Fibroblast of skin of left biceps (primary cell): ENCODE measurements at places on chromosomes 1 and 21.

GRCh38 chr1:156063997-156064285 lies 3.0 kb downstream of the RAB25 start:
- no peak for DNase-seq

DNA sequence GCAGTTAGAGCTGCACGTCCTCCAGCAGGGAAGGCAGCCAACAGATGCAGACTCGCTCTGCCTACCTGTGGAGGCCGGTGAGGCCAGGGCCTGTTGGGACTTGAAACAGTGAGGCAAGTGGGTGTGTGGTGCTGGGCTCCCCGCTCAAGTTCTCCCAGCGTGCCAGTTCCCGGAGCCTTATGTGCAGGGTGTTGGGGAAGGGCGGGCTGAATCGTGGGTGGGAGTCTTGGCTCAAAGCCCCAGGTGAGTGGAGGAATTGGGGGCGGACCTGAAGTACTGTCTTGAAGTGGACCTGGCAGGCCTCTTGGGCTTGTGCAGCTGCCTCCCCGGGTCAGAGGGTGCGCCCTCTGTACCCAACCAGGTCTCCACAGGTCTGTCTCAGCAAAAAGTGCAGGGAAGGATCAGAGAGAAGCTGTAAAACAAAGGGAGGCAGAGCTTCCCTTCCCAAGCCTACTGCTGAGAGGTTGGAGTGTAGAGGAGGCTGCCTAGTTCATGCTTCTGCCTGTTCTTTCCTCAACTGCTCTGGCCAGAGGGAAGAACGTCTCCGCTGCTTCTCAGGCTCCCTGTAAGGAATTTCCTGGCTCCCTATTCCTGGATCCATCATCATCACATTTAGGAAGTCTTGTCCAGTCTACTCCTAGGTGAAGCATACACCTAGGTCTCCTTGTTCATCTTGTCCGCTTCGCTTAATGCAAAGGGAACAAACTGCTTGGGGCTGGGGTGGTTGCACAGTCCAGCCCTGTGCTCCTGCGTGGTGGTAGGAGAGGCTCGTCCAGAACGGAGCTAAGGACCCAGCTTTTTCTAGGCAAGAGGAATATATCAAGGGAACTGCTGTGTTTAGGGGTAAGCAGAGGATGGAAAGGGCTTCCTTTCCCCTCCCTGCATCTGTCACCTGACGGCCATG lies 14.9 kb downstream of the UTP11 start:
- DNase-seq, result no peak

- DNase-seq, result no peak
Measured at GRCh38 chr1:223683586-223684487, 18.3 kb upstream of the CAPN8 start.

DNA sequence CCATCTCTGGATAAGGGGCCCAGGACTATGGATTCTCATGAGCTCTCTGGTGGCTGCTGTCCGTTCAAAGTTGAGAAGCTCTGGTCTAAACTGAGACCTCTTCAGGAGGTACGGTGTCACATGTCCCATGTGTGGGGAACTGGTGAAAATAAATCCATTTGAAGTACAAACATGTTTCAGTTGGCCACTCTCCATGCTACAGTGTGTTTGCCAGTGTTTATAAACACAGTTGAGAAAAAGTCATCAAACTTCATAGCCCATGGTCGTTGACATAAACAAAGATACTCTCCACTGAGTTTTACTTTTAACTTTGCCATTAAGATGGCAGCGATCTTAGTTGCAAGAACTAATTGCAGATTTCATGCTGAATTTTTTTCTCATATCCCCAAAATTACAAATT lies 72.8 kb downstream of the PSMG1 start:
- no peak for DNase-seq

- DNase-seq, result no peak
Measured at GRCh38 chr1:98939471-98939870, 65.2 kb downstream of the PLPPR5 start.

DNA sequence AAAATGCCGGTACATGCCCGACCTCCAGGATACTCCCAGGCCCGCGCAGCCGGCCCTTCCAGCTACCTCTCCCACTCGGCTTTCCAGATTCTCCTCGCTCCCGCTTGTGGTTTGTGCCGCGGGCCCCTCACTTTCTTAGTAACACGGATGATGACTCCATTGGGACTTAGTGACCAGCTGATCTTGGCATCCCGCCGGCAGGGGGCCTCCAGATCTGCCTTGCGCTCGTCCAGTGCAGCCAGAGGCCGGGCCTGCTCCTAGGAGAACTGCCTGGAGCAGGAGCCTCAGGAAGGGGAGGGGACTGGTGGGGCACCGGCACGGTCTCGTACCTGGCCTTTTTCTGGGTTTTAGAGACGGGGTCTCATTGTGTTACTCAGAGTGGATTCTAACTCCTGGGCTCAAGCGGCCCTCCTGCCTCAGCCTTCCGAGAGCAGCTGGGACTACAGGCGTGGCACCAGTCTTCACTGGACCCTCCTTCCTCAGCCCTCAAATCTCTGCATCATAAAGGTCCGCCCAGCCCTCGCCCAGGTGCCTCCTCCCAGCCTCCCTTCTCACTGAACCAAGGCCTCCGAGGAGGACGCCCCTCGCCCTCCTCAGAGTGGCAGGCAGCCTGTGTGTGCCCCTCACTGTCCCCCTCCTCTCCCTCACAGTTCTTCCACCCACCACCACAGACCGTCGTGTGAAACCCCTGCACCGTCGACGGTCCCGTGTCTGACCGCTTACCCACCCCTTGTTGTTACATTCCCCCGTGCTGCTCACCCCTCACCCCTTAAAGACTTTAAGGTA lies 78.6 kb downstream of the SLC25A24 start:
- no peak for DNase-seq

- no peak for DNase-seq
Measured at GRCh38 chr1:935751-936231, 12.1 kb downstream of the SAMD11 start.

- DNase-seq, result no peak
Measured at GRCh38 chr1:114152089-114152507, 1.6 kb downstream of the SYT6 start.

DNA sequence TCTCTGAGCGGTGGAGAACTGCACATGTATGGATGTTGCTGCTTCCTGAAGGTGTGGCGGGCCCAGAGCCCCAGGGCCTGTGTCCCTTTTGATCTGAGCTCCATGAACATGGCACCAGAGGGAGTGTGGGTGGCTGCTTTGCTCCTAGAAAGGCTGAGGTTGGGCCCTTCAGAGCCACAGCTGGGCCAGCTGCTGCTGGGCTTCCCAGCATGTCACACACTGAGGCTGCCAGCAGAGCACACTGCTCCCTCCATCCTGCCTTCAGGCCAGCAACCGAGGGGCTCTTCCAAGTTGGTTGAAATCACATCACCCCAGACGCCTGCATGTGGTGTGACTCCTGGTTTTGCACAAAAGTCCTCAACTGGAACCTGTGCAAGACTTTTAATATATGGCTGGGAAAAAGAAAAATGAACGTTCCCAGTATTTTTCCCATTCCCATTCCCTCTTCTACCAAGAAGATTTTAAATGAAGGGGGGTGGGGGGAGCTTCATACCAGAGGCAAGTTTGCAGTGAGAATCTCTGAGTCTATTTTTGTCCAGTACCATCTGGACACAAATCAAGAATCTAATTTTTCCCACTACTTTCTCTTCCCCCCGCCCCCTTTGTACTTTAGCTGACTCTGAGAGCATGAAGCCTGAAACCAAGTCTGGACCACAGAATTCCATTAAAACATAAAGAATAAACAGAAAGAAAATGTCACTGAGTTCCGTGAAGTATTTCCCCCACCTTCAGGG lies 26.2 kb upstream of the NGF start:
- peak; percentile 84 for DNase-seq

- no peak for DNase-seq
Measured at GRCh38 chr1:25051504-25051903, 121.4 kb upstream of the RUNX3 start.

DNA sequence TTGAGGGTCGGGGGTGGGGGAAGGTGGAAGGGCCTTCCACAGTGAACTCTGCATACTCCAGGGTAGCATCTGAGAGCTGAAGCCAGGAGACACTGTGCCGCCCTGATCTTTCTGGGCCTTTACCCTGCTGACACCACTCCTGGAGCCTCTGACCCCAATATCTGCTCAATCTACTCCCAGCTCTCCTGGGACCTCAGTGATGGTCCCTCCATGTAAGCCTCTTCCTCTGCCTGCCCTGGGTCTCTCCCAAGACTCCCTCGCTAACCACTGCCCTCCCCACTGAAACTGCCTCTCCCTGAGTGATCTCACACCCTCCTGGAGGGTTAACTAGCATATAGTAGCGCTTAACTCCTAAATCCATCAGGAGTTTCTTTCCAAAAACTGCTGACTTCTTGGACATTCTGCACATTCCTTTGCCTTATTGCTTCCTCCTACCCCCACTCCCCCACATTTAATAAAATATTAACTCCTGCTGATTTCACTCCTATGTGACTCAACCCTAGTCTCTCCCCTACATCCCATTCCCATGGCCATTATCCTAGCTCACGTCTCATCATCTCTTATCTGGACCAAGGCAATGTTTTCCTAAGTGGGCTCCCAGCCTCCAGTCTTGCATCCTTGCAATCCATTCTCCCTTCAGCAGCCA lies 145.6 kb downstream of the HMGB4 start:
- peak; percentile 29 for DNase-seq

DNA sequence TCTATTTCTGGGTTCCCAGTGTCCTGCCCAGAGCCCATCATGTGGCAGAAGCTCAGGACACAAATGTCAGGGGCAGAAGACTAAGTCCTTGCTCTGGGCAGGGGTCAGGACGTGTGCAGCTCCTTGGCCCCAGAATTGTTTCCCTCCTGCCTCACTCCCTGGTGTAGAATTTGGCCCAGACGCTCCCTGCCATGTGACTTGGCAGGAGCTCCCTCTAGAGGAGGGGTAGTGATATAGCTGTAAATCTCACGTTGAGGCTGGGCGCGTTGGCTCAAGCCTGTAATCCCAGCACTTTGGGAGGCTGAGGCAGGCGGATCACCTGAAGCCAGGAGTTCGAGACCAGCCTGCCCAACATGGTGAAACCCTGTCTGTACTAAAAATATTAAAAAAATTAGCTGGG lies 91.2 kb downstream of the UBIAD1 start:
- no peak for DNase-seq

DNA sequence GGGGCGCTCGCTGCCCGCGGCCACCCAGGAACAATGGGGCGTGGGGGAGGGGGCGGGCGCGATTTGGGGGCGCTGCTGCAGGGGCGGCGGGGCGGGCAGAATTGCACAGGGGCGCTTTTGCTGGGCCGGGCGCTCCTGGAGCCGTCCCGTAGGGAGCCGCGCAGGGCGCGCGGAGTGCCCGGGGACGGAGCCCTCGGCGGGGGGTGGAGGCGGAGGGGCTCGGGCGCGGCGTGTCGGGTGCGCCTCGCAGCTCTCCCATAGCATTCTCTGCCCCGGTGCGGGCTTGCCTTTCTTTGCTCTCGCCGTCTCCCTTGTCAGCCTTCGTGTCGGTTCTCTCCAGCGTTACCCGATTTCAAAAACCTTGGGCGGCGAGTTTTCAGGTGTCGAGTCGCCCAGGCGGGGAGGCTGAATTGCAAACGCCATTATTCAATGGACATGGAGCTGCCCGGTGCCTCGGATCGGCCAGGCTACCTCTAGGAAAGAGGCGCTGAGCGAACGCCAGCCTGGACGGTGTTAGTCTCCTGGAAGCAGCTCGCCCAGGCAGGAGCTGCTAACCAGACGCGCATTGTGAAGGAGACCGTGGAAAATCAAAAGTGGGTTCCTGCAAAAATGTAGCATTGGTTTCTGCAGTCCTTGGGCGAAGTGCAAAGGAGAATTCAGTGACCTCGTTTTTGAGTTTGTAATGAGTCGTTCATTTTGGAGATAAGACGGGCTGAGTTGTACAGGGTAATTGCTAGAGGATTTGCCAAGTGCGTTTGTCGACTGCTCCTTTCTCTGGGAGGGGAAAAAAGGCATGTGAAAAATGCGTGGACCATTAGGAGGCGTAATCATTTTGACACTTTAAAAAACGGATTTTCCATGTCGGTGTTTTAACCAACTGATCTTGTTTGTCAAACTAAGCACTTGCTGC lies 626 bp downstream of the CXADR start:
- DNase-seq, result no peak

DNA sequence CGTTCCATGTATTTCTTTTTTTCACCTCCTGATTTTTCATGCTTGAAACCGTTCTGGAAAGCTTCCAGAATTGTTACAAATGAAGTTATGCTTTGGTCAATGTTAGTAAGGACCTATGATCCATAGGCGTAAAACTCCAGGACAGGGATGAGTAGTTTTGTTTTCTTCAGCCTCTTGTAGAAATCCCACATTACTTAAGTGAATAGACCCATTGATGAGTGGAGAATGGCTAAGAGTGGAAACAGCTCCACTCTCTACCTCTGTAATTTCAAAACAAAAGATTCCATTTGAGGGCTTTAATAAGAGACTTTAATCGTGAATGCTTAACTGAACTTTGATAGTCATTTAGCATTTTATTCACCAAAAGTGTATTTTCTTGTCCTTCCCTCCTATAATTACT lies 3.0 kb upstream of the TGFB2 start:
- DNase-seq, result no peak

DNA sequence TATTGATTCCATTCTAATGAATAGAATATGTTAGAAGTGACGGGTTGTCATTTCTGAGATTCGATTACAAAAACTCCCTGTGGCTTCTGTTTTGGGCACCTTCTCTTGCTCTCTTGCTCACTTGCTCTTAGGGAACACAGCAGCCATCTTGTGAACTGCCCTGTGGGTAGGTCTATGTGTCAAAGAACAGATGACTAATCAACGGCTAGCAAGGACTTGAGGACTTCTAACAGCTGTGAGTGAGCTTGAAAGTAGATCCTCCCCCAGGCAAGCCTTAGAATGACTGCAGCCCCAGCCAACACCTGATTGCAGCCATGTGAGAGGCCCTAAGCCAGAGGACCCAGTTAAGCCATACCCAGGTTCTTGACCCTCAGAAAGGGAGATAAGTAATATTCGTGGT lies 49.3 kb downstream of the AZIN2 start:
- DNase-seq, result no peak

DNA sequence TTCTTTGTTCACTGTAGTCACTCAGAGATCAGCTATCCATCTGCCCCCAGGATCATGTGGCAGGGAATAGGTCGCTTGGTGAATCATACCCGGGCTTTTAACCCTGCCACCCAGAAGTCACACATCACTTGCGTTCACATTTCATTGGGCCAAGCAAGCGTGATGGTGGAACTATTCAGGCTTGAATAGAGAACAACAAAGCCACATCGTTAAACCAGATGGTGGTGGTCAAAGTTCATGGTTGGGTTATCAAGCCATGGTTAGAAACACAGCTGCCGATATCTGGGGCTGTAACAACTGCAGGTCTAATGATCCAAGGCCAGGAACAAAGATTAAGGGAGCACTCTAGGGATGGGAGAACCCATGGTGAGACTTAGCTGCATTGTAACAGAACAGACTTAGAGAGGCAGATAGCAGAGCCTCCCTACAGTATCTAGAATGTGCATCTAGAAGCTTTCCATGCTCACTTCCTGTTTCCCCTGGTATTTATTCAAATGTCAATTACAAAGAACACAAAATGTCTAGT lies 40.0 kb upstream of the PTPRC start:
- no peak for DNase-seq
